ENCODE measurements at places on chromosomes 5 and 9.

GRCh38 chr9:123113185-123113584 is 79.7 kb downstream of the GPR21 start:
- no peak for DNase-seq

DNA sequence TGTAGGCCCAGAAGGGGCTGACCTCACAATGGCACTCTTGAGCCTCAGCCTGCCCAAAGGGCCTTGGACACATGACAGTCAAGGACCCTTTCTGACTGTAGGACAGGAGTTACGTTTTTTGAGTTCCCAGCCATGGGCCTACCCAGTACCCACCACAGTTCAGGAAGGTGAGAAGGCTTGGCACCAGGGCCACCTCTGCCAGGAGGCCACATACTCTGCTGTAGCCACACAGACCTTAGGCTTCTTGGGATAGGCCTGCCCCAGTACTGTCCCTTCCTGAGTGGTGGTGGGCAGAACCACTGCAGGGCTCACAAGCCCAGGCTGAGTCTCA is 12.8 kb downstream of the PDLIM4 start:
- DNase-seq: no peak

DNA sequence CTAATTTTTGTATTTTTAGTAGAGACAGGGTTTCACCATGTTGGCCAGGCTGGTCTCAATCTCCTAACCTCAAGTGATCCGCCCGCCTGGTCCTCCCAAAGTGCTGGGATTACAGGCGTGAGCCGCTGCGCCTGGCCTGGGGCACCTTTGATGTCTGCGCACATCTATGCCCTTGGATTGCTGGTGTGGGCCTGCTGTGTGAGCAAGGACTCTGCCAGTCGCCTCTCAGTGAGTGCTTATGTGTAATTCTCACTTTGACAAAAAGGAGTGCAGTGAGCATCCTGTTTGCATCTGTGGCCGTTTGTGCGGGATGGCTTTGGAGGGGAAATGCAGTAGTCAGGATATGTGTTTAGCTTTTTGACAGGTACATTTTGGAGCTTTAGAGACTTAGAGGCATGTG is 9.4 kb downstream of the WDR5 start:
- no peak for DNase-seq

DNA sequence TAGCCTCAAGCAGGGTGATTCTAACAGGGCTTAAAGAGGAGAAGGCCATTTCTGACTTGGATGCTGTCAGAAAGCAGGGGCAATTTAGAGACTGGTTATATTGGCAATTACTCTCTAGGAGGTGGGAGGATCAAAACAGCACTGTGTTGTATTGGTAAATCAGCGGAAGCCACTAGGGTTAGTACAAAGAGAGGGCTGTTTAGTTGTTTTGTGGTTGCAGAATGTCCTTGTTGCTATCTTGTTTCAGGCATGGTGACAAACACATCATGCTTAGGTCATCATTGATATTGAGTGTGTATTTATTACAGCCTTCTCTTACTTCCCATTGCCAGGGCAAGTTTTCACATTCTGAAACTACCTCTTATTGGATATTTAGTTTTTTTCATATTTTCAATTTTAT is 165.3 kb downstream of the TAF11L14 start:
- no peak for DNase-seq

GRCh38 chr9:136095070-136096058 is at the start of gene NACC2:
NACC2 (minus strand) TSS chr9:136095289; CDS start chr9:136050521, 44,768 bp downstream.
- peak; percentile 43 for DNase-seq

DNA sequence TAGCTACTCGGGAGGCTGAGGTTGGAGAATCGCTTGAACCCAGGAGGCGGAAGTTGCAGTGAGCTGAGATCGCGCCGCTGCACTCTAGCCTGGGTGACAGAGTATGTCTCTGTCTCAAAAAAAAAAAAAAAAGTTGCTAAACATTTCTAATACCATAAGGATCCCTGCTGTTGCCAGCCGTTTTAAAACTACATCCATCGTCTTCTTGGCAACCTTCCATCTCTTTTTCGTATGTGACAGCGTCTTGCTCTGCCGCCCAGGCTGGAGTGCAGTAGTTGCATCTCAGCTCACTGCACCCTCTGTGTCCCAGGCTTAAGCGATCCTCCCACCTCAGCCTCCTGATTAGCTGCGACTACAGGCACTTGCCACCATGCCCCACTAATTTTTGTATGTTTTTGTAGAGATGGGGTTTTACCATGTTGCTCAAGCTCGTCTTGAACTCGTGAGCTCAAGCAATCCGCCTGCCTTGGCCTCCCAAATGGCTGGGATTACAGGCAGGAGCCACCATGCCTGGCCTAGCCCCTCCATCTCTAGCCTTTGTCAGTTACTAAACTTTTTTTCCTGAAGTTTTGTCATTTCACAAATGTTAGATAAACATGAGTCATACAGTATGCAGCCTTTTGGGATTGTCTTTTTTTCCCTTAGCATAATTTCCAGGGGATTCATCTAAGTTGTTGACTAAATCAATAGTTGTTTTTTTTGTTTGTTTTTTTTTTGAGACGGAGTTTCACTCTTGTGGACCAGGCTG is 13.5 kb downstream of the NSD1 start:
- no peak for DNase-seq

DNA sequence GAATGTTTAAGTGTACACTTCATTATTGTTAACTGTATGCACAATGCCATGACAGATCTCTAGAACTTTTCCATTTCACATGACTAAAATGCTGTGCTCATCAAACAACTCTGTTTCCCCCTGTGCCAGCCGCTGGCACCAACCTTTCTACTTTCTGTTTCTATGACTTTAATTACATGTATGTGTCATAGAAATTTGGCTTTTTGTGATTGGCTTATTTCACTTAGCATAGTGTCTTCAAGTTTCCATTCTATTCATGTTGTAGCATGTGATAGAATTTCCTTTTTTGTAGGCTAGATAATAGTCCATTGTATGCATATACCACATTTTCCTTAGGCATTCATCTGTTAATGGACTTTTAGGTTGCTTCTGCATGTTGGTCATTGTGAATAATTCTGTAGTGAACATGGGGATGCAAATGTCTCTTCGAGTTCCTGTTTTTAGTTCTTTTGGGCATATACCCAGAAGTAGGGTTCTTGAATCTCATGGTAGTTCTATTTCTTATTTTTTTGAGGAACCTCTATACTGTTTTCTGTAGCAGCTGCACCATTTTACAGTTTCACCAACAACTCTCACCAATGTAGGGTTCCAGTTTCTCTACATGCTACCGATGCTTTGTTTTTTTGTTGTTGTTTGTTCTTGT is 184.4 kb upstream of the DMRT1 start:
- DNase-seq: no peak

DNA sequence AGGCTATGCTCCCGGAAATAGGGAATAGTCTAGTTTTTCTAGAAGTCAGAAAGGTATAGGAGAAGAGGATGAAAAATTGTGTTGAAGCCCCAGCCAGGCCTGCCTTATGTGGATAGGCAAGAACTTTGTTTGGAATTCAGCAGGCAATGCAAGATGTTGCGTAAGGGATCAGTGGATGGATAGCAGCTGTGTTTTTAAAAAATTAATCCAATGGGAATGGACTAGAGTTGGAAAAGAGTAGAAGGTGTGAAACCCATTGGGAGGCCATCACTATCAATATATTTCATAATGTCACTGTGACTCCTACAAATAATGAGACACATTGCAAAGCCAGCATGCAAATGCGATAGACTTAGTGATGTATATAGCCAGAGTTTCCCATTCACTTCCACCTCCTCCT is 281.9 kb downstream of the MARCHF11 start:
- no peak for DNase-seq

GRCh38 chr5:102789469-102789868 is 34.4 kb downstream of the PAM start:
- DNase-seq: no peak

DNA sequence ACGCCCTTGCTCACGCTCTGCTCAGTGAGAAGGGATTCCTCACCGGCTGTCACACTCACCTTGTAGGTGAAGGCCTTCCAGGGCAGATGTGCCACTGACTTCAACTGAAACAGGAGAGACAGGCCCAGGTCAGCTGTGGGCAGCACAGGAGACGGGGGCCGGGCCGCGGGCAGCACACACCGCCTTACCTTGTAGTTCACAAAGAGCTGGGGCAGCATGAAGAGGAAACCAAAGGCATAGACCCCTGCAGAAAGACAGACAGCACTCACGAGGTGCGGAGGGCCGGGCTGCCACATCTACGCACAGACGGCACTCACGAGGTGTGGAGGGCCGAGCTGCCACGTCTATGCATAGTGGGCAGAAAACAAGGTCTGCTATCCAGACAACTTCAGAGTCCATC is 23.3 kb downstream of the CLPTM1L start:
- no peak for DNase-seq

DNA sequence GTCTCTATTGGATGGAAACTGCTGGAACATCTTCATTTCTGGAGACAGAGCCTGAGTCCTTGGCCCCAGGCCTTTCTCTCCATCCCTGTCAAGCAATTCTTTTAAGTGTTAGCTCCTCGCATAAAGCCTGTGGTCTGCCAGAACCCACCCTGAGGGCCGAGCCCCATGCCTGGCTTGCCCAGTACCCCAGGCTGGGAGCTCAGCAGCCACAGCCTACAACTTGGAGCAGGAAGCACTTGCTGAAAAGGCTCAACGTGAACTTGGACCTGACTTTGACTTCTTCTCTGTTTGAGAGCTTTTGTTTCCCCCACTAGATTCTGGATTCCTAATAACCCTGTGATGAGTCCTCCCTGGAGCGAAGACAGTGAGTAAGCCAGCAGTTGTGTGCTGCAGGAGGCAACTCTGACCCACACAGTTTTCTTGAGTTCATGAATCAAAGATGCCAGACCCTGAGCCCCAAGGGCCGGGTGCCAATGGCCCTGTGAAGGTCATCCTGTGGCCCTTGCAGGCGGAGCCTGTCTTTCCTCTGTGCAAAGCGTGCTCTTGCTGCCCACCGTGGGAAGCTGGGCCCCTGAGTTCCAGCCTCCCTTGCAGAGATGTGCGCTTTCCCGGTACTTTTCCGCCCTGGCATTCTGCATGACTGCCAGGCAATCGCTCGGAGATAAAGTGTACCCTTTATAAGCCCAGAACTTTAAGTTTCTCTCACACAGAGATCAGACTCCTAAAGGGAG is 64.3 kb upstream of the RUFY1 start:
- no peak for DNase-seq

GRCh38 chr5:178069909-178070308 is 43.4 kb upstream of the N4BP3 start:
- no peak for DNase-seq

DNA sequence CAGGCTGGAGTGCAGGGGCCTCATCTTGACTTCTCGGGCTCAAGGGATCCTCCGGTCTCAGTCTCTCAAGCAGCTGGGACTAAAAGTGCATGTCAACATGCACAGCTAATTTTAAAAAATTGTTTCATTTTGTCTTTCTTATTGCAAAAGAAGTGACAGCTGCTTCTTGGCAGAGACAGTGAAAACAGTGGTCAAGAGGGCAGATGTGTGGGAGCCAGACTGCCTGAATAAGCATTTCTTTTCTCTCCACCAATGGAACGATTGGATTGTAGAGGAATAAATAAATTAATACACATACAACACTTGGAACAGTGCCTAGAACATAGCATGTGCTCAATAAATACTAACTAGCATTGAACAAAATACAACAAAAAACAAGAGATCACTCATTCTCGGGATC is 27.4 kb upstream of the KIF4B start:
- no peak for DNase-seq

DNA sequence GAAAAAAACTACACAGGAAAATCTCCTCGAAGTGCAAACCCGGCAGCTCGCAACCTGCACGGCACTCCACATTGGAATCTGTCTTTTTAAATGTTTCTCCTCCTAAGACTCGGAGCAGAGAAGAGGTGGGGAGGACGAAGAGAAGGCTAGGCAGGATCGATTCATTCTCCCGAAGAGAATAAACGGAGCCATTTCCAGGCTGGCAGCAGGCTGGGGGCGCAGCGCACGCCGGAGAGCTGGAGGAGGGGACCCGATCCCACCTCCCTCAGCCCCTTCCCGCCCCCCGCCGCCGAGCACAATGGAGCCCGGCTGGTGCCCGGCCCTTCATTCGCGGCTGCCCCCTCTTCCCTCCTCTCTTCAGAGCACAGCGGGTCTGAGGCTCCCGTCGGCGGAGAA is 628 bp downstream of the HOMER1 start:
- no peak for DNase-seq

GRCh38 chr9:96383165-96383942 is at the start of gene SLC35D2:
SLC35D2 (minus strand) TSS chr9:96383711; CDS start chr9:96383634, 77 bp downstream.
- peak; percentile 25 for DNase-seq

DNA sequence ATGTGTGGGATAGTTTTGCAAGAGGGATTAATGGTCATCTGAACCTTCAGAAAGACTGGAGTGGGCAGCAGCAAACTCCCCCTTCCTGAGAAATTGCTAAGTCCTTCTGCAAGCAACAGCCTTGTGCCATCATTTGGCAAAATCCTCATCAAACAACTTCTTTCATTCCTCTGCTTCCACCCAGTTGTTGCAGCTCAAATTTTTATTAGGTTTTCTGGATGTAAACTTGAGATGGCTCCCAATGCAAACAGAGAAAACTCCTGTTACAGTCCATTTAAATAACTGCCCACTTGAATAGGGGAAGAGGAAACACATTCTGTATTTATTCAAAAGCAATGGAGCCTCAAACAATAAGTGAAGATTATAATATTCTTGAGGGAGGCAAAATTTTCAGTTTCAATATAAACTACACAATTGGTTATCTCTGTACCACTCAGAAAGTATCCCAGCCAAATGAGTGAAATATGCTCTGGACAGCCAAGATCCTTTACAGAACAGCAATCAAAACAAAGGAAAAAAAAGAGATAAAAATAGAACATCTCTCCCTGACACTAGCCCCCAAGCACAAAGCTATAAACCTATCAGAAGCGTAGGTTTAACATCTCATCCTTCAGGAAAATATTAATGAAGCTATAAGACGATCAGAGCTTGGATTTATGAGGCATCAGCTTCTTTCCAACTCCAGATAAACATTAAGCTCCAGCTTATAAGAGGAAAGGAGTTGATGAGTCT is 17.3 kb upstream of the DAP start:
- no peak for DNase-seq

DNA sequence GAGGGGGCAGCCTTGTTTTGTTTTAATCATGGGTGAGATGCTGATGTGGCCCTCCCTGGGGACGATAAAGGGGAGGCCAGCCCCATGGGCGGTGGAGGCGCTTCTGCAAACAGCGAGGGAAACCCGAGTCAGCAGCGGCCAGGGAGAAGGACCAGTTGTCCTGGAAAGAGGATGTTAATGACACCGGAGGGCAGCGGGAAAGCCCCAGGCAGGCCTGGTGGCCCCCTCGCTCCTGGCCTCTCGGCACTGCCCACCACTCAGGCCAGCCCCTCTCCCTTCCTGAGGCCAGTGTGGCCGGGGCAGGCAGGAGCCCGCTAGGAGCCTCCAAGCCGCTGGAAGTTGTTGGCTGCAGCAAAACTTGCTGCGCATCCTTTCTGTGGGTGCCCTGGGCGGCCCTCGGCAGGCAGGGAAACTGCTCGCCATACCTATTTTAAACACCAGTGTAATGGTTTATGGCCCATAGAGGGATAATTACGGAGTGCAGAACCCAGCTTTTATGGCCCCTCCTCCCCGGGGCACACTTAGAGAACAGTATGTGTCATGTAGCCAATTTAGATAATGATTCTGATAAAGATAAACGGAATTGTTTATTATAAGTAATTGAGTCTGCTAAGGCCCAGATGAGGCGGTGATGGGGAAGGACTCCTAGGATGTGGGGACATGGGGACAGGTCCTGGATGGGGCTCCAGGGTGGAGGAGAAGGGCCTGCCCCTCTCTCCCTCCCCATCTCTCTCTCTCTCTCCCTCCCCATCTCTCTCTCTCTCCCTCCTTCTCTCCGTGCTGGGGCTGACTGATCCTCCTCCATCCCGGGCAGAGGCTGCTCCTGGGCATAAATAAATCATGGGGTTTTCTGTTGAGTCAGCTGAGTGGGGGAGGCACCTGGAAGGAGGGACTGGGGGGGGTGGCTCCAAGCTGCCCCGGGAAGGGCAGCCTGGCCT is 36.9 kb downstream of the LMX1B start:
- DNase-seq: no peak
